ENCODE measurements at places on chromosomes 12 and 14.

GRCh38 chr12:19200261-19200660, 70.7 kb downstream of the PLEKHA5 start:
- no peak for DNase-seq

DNA sequence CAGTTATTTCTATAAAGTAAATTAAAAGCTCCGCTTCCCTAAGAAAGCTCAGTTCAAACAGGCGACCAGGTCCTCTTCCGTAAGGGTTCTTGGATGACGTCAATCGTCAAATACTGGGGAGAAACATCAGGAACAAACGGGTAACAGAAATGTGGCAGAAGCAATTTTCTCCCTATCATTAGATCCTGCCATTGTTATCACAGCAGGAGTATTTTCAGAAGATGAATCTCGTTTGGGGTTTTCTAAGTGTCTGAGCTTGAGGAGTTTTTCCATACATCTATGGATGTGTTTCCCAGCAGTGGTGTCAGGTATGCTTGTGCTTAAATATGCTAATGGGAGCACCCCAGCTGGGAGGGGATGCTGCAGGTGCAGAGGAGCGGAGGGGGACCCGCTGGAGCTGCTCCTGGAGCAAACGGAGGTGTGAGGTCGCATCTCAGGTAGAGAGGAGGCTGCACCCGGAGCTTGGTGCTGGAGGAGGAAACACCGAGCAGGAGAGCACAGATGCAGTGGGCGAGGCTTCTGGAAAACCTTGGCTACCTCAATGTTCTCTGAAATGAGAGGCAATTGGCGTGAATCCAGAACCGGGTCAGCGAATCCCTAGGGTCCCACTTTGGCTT, 795.5 kb downstream of the AACS start:
- DNase-seq = no peak

DNA sequence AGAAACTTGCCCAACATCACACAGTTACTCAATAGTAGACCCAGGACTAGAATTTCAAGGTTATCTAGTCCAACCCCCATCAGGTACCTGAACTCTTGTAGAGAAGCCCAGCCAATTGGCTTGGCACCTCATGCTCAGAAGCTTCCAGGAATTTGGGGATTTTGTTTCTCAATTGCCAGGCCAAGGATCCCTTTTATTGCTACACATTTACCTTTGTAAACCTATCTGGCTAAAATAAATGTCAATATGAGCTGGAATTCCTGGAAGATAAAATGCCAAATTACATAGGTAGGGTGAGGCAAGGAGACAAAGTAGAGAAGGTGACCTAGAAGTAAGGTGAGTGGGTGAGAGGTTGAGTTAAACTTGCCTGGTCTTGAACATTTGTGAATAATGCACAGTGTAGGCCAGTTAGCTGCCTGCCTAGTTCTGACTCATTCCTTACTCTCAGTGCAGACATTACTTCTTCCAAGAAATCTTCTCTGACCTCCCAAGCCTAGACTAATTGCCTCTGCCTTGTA, 36.3 kb downstream of the SDR9C7 start:
- DNase-seq = no peak

DNA sequence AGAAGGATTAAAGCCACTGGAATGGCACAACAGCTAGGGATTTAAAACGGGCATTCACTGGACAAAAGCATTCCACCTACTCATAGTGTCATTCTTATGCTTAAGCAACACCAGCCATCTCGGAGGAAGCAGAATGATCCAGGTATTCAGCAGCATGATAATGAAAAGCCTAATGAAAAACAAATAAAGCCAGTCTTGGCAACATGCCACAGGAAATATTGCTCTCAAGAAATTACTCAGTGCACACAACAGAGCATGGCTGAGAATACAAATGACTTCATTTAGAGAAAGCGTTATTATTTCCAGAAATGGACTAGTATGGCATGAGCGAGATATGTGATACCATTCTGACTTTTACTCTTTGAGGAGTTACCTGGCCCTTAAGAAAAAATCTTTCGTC, 442.2 kb downstream of the APAF1 start:
- no peak for DNase-seq

DNA sequence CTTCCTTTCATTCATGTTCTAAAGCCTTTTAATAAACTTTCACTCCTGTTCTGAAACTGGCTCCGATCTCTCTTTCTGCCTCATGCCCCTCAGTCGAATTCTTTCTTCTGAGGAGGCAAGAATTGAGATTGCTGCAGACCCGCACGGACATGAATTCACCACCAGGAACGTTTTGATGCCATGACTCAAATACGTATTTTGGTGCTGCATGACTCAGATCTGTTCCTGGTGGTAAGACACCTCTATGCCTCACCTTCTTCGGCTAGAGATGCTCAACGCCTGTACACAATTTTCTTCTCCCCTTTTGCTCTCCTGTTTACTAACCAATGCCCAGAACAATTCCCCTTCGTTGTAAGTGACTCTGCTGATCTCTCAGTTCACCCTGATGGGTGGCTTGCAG, 52.0 kb upstream of the RIMBP2 start:
- DNase-seq = peak; percentile 19

DNA sequence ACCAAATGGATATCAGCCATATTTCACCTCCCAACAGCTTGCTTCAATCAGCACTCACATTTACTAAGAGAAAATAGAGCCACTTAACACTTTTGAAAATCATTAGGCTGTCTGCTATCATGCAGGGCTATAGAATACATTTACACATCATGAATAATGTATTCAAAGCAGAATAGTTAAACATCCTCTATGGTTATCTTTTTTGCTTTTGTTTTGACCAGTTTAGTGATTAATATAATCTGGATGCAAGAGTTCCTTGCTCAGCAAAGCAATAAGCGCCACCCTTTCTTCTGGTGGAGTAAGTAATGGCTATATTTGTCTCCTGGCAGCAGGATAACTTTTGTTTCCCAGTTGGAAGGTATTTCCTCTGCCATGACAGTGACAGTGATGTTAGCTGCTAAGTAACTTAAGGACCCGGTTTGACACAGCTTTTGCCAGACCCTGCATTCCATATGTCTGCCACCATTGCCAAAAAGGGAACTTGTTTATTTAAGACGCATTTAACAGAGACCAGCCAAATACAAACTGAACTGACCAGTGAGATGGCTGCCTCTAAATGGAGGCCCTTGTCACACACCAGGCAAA, 70.3 kb upstream of the NR2C1 start:
- DNase-seq = no peak

Data from activated CD4-positive, alpha-beta T cell treated with anti-CD3 and anti-CD28 coated beads, Interleukin-2, amount 50 U/mL, for 48 hours (primary cell).